ENCODE measurements at places on chromosomes 6 and 20. TPM values are rescaled to one million over a fixed set of nuclear protein-coding genes. Genes with fewer than 3 reads are reported as not detected.

Gene PTCRA
- not detected for total RNA-seq

Gene TOP1
- total RNA-seq, result 92.6 TPM

Gene POLR1H
- 77.8 TPM for total RNA-seq

Gene SYS1
- total RNA-seq, result 26.0 TPM

Gene DEFB110
- not detected for total RNA-seq

Gene TRAPPC3L
- total RNA-seq, result not detected

Gene C6orf15
- not detected for total RNA-seq

Gene PLN
- not detected for total RNA-seq

Gene GZF1
- total RNA-seq, result 2.9 TPM

Gene KCNQ2
- total RNA-seq, result not detected

Gene CST1
- total RNA-seq, result not detected

Gene XPO5
- total RNA-seq, result 93.2 TPM

Gene OXT
- total RNA-seq, result not detected

Gene GGTLC1
- total RNA-seq, result not detected

Gene HLA-F
- total RNA-seq, result 282 TPM

Gene CAP2
- not detected for total RNA-seq

Gene HLA-DRB5
- 0.42 TPM for total RNA-seq

Gene MICB
- total RNA-seq, result 21.4 TPM
